NCI-H1417 treated with DMSO at 0.1 percent for 48 hours (cell line): ENCODE measurements at places on chromosomes 1 and 21.
A peak's percentile ranks its signal among the peaks of the same experiment; 100 is the strongest.

GRCh38 chr21:34791776-34792503 lies 123.1 kb downstream of the CLIC6 start:
- no peak for DNase-seq

- DNase-seq, result no peak
Measured at GRCh38 chr1:53354119-53354518, 26.2 kb upstream of the LRP8 start.

DNA sequence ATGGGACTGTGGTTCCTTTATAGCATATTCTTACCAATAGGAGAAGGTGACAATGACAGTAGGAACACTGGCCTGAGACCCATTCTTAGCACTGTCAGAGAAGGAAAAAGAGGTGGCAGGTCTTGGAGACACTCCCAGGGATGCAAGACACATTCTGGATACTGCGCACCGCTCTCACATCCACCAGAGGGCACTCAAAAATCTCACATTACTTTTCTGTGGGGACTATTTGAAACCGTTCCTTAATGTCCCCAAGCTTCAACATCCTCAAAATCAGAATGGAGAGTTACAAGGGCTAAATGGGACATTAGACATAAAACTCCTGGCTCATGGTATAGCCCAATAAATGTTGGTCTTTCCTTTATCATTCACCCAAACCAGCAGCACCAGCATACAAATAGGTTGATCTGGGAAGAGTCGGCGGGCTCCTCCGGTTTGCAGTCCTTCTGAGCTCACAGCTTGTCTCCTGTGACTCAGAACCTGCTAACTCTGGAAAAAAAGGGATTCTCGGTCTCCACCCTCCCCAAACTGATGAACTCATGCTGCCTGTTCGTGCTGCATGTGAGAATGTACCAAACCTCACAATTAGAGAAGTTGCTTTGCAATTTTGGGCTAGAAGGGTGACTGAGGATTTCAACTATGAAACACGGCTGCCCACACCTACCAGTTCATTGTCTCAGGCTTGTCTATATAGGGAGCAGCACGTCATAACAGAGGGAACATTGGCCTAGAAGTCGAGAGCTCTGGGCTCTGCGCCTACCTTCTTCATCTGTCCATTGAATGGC lies 40.2 kb downstream of the IL12RB2 start:
- peak; percentile 9 for DNase-seq

DNA sequence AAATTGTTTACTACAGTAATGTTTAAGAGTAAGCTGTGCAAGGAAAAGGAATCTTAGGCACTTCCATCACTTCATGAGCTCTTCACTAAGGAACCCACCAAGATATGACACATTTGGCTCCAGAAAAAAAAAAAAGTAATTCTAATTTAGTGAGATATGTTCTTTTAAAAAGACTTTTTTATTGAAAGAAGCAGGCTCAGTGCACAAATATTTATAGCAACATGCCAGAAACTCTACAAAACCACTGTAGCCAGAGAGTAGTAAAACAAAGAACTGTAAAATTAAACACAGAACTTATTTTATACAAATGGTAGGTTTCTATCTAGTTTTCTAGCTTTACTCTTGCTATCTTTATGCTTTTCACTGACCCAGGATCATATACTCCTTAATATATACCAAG lies 434.6 kb upstream of the ADGRL2 start:
- DNase-seq, result no peak

- no peak for DNase-seq
Measured at GRCh38 chr21:28633839-28634555, 358.7 kb downstream of the LTN1 start.

GRCh38 chr1:192521734-192522133 lies 53.8 kb upstream of the RGS1 start:
- DNase-seq, result no peak

DNA sequence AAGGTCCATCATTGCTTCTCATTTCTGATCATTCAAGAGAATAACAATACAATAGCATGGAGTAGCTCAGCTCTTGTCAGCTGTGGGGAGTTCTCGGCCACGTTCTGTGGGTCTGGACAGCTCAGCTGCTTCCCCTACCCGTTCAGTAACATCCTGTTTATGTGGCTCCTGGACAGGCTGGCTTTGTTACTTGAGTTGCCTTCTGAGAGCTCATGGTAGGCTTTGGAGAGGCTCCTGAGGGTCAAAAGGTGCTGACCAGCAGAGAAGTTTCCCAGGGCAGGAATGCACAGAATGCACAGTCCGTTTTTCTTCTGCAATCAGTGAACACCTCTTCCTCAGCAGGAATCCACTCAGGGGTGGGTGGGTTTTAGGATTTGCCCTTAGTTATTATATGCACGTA lies 36.0 kb downstream of the KAZN start:
- DNase-seq, result no peak

GRCh38 chr1:206766251-206766856 lies 4.2 kb upstream of the IL19 start:
- DNase-seq, result no peak

DNA sequence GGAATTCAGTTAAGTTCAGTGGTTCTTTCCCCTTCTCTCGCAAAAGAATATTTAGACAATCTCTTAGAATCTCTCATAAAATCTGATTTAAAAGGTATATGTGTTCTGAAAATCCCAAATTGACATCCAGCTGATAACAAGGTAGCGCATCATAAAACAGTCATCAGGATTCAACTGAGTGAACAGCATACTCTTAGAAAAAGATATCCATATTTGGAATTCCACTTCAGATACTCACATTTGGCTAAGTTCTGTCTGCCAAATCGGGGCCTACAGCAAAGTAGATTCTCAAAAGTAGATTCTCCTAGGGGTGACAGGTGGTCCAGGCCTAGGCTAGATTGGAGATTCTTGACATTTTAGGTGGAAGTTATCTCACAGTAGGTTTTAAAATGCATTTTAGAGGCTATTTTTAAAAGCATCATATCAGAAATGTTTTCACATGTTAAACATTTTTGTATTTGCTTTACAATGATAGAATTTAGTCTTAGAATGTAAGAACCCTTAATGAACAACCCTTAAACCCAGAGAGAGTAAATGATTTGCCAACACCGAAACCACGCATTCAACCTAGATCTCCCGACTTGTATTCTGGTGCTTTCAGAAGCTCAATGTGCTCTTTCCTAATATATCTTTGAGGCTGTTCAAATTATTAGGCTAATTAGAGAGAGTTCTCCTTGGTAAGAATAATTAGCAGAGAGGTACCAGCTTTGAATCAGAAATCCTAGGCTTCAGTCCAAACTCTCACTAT lies 318.9 kb downstream of the LMO4 start:
- DNase-seq, result no peak

DNA sequence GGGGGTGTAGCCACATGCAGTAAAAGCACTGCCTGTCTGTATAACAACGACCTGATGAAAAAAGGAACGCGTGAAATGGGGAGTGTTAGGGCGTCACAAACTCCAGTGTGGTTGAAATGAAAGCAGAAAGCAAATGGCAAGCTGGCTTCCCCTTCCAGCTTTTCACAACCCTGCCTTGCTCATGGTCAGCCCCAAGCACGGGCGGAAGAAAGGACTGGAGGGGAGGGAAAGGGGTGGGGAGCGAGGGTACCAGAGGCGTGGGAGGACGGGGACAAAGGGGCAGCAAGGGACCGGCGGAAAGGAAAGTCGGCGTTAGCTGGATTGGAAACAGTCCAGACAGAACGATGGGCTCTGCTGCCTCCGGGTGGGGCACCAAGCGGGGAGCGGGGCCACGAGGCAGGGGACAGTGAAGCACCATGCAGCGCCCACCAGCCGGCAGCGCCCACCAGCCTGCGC lies 9.6 kb downstream of the VPS26C start:
- no peak for DNase-seq

- no peak for DNase-seq
Measured at GRCh38 chr1:17819129-17819802, 64.1 kb downstream of the ACTL8 start.

DNA sequence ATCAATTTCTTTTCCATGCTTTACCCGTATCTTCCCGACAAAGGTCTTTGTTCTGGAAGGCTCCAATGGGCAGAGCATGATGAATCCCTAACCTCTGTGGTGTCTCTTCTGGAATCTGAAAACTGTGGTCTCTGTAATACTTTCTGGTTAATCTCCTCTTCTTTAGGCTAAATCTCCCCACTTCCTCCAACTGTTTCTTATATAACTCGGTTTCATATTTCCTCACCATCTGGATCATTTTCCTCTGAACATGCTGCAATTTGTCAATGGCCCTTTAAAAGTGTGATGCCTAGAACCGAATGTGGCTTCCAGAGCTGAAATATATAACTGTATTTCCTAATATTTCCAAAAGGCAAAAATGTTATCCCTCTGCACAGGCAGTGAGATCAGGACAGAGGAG lies 66.1 kb downstream of the ALG14 start:
- DNase-seq, result no peak

DNA sequence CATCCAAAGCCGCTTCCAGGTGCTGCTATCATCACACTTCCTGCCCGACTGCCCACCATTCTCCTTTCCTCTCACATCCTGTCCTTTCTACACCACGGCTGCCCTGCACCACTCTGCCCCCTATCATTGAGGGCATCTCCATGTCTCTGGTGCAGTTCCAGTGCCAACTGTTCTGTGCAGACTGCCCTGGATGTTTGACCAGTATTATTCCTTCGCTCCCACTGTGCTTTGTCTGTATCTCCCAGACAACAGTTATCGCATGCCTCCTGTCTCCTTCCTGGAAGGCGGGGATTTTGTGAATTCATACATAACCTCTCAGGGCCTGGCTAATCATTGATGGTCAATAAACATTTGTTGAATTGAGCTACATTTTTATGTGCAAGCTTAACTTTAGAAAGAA lies 63.6 kb upstream of the GNG12 start:
- DNase-seq, result no peak

GRCh38 chr1:15029786-15030185 lies 123.8 kb upstream of the TMEM51 start:
- DNase-seq, result no peak

DNA sequence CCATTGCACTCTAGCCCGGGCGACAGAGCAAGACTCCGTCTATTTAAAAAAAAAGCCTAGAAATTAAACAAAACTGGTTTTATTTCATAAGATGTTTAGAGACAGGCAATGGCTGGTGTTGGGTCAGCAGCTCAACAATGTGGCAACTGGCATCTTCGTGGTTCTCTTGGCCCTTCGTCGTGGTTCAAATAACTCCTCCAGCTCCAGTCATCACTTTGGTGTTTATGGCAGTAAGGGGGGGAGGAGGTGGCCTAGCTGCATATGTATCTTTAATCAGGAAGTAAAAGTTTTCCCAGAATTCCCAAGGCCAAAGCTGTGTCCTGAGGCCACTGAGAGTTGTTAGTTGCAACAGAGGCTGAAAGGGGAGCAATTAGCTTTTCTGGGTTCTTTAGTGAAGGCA lies 13.0 kb upstream of the LTN1 start:
- no peak for DNase-seq

DNA sequence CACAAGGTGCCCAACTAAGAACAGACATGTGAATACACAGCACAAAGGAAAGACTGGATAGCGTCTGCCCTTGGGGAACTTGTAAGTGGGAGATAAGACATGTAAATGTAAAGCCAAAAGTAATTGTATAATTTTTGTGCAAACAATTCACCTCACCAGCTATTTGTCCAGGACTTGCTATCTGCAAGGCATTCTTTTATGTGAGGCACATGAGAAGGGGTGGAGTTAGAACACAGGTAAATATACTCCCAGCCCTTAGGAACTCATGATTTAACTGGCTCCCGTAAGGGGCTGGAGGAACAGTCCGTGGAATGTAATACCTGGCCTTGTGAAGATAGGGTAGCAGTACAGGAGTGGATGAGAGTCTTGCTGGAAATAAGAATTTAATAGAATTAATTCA lies 61.3 kb downstream of the CDK18 start:
- no peak for DNase-seq

DNA sequence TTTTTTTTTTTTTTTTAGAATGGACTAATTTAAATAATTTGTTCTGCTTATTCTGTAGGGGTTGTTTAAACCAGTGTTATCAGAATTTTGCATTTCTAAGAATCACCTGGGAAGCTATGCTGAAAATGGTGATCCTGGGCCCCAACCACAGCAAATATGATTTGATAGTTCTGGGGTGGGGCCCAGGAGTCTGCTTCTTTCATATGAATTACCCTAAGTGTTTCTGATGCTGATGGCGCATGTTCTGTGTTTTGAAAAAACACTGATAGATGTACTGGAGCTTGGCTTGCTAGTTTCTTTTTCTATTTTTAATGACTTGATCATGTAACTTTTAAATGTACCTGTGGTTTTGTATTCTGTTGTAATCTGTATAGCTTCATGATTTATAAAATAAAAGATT lies 89.3 kb downstream of the CDC14A start:
- no peak for DNase-seq

GRCh38 chr1:43620956-43621355 lies 29.0 kb upstream of the KDM4A start:
- DNase-seq, result no peak

GRCh38 chr1:109823543-109824348 lies 60.0 kb upstream of the EPS8L3 start:
- DNase-seq, result no peak

- DNase-seq, result no peak
Measured at GRCh38 chr1:93758842-93759515, 77.3 kb upstream of the BCAR3 start.

DNA sequence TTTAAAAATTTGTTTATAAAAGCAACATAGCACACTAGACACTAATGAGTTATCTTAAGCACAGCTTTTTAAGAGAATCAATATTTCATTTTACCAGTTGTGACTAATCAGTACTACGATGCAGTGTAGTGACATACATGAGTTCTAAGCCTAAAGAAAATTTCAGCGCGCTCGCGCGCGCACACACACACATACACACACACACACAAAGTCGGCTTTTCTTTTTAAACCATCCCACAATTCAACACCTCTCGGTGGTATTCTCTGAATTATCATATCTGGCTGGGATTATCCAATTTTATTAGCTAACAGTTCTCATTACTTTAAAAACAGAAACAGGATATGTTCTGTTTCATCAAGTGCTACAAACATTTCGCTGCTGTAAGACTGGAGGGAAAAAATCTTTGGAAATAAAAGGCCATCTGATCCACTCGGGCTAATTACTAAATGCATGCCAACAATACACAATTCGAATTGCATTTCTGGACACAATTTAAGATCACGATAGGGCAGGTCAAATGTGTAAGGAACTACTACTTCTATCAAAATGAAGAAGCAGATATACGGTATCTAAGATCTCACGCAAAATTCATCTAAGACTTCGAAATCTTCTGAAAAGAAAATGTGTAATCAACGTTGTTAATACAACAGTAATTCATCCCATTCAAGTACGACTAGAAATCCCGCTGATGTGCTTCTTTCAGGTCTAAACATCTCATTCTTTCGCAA lies 1.2 kb downstream of the TUT4 start:
- peak; percentile 45 for DNase-seq

DNA sequence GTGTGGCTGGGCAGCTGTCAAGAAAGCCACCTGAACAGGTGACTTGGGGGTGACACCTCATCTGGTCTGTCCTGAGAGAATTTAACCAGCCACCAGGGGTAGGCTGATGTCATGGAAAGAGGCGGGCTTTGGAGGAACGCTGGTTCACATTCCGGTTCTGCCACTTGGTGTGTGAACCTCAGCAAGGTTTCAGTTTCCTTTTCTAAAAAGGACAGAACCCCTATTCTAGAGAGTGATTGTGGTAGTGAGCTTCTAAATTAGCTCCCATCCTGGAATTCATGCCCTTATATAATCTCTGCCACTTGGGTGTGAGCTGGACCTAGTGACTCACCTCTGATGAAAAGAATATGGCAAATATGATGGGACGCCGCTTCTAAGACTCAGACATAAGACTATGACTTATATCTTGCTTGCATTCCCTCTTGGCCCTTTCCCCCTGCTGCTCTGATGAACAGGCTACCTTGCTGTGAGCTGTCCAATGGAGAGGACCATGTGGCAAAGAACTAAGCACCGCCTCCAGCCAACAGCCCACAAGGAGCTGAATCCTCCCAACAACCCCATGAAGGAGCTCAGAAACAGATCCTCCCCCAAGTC lies 332.1 kb downstream of the RRAGC start:
- no peak for DNase-seq

- no peak for DNase-seq
Measured at GRCh38 chr1:192629612-192630011, 6.3 kb upstream of the RGS13 start.
